ENCODE measurements at places on chromosomes 2 and 18.
A peak's percentile ranks its signal among the peaks of the same experiment; 100 is the strongest.

GRCh38 chr2:161417438-161418274 is 1.6 kb downstream of the TBR1 start:
- no peak for DNase-seq

GRCh38 chr2:121038891-121039616 is 245.9 kb downstream of the TFCP2L1 start:
- DNase-seq = no peak

- DNase-seq = no peak
Measured at GRCh38 chr2:139080244-139080643, 300.1 kb upstream of the NXPH2 start.

DNA sequence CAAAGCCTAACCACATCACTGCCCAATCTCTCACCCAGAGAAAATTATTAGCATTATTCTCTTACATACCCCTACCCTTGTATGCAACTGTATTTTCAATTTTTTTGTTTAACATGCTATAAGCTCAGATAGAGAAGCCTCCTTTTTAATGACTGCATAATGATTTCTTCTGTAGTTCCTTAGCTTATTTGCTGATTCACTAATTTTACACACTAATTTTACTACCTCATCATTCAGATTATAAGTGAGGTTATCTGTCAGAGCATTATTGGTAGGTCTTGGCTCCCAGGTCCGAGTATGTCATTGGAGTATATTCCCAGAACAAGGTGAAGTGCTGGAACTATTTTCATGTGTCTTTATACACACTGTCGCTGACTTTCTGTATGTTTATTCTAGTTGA is 45.4 kb downstream of the RHBDD1 start:
- DNase-seq = no peak

- DNase-seq = no peak
Measured at GRCh38 chr2:131016826-131017741, 76.2 kb downstream of the FAM168B start.

GRCh38 chr2:216104691-216105090 is 4.5 kb upstream of the XRCC5 start:
- no peak for DNase-seq

DNA sequence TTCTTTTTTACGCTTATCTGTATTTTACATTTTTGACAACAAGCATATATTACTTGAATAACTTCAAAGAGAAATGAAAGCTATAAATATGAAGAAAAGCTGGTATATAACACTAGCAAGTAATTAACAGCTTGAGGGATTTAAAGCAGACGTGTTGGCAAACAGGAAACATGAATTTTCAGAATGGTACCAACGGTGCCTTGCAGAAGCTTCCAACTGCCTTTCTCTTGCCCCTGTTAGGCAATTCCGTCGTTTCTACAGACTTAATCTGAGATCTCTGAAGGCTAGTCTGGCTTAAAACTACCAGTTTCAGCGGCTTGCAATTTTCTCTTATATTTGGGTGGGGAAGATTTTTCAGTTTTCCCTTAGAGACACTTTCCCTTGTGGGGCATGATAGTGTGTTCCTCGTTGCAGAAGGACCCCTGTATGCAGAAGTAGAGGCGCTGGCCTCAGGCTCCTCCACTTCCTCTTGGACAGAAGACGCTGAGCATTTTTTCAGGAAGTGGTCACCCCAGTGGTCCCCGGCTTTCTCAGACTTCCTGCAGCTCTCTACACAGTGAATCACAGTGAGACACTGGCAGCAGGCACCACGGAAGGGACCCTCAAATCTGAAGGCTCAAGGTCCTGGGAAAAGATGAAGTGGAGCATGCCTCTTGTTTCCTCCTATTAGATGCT is 56.2 kb upstream of the SLC16A14 start:
- peak; percentile 69 for DNase-seq

DNA sequence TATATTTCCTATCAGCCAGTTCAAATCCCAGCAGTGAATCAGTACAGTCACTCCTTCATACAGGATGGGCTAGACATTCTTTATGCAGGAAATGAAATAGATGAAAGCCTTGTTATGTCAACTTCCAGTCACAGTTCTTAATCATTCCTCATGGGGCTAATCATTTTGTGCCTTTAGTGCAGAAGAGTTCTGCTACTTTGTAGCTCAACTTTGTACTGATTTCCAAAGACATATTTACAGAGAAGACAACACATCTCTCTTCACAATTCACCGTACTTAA is 593.9 kb upstream of the NETO1 start:
- DNase-seq = no peak

- no peak for DNase-seq
Measured at GRCh38 chr2:85310330-85310729, 17.5 kb downstream of the TGOLN2 start.

- DNase-seq = no peak
Measured at GRCh38 chr18:74281011-74281979, 10.5 kb downstream of the CYB5A start.

DNA sequence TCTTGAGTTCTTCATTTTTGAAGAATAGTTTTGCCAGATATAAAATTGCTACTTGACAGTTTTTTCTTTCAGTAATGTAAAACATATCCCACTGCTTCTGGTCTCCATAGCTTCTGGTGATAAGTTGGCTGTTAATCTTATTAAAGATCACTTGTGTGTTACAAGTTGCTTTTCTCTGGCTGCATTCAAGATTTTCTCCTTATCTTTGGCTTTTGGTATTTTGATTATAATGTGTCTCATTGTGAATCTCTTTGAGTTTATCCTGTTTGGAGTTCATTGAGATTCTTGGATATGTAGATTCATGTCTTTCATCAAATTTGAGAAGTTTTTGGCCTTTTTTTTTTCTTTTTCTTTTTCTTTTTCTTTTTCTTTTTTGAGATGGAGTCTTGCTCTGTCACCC is 20.2 kb upstream of the ADNP2 start:
- no peak for DNase-seq

GRCh38 chr2:178160601-178161000 is 33.7 kb upstream of the OSBPL6 start:
- DNase-seq = no peak

- no peak for DNase-seq
Measured at GRCh38 chr2:137173463-137173862, 408.1 kb downstream of the THSD7B start.

GRCh38 chr2:2188344-2188920 is 142.6 kb downstream of the MYT1L start:
- DNase-seq = no peak

Measured in Kasumi-1 (cell line).